ENCODE measurements at places on chromosomes 11 and 22.

- DNase-seq, result no peak
Measured at GRCh38 chr22:38572065-38572464, 2.1 kb upstream of the DMC1 start.

DNA sequence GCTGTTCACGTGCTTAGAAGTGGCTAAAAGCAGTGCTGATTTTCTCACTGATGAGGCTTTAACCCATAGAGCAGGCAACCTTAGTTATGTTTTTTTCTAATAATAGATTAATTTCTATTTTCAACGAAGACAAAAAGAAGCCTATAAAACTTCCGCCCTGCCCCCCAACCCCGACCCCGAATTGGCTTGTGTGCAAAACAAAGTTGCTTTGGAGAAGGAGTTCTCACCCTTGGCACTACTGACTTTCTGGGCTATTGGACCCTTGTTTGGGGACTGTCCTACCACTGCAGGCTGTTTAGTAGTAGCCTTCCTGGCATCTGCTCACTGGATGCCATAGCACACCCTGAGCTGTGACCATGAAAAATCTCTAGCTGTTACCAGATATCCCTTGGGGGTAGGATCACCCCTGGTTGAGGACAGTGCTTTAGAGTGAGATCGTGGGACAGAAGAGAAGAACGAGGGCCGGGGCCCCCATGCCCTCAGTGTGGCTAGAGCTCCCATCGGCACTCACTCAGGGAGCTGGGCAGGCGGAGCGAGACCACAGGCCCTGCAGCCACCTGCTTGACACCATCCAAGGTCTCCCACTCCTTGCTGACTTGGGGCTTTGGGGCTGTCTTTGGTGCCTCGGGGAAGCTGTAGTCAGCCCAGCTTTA lies 16.9 kb downstream of the SLC37A2 start:
- DNase-seq, result no peak

DNA sequence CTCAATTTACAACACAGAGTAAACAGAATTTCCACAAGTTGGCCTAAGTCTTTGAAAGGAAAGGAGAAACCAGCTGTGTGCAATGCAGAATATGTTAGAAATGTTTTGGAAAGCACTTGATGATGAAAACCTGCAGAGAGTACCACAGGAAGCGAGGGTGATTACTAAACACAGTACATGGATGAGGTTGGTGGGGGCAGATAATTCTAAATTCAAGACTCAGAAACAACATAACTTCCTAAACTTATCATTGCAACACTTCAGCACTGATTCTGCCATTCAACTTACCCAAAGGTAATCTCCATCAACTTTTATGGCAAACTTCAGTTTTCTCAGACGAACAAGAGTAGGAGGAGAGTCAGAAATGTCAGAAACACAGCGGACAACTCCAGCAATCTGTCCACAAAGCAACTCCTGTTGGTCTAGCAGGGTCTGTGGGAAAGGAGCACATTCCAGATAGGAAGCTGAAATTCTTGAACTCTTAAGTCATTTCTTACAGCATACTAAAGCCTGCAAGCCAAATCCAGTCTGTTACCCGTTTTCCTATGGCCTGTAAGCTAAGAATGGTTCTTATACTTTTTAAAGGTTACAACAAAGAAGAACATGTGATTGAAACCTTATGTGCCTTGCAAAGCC lies 6.8 kb downstream of the HPS4 start:
- no peak for DNase-seq

DNA sequence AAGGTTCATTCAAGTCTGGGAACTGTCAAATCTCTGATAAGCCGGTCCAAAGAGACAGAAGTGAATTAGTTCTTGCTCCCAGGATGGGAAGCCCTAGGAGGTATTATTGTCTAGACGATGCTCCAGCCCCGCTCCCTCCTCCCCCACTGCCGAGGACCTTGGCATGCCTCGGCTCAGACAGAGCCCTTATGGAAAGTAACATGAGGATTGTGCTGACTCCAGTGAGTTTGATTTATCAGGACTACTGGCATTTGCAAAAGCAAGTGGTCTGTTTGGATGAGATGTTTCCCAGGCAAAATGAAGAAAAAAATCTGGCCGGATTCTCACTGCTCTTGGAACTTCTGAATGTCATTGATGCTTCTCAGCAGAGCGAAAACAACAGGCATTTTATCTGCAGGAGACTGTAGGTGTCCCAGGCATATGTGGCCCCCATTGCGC lies 341.0 kb downstream of the ETS1 start:
- DNase-seq, result no peak

GRCh38 chr11:27234043-27234668 lies 128.9 kb downstream of the CCDC34 start:
- DNase-seq, result no peak

Measured in amygdala (tissue), 56 donors.